SK-N-MC (cell line): ENCODE measurements at places on chromosomes 7 and 10.

DNA sequence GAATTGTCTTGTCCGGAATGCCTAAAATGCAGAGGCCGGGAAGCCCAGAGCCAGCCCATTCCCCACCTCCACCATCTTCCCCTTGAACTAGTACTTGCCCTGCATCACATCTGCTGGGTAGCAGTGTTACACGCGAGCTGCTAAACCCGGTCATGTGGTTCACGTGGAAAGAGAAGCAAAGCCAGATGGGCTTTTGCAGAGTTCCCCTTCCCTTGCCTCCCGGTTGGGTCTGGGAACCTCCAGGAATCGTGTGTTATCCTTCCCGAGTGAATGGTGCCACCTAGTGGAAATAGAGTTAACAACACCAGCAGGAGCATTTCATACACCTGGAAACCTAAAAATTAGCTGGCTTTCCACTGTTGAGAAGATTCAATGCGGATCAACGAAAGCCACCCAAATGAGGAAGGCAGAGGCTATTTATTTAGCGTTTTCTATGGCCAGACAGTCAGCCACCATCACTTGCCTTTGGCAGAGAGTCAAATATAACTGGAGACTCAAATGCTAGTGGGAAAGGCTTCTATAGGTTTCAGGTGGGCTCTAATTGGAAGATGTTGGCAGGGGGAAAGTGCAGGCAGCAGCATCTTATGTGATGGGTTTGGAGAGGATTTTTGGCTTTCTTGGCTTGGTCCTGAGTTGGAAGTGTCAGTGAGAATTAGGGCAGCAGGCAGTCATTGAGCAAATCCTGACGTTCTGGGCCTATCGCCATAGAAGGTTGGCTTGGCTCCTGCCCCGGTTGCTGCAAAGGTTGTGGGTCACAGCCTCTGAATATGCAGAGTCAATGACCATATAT, 12.9 kb upstream of the DENND2A start:
- peak; percentile 52 for DNase-seq

DNA sequence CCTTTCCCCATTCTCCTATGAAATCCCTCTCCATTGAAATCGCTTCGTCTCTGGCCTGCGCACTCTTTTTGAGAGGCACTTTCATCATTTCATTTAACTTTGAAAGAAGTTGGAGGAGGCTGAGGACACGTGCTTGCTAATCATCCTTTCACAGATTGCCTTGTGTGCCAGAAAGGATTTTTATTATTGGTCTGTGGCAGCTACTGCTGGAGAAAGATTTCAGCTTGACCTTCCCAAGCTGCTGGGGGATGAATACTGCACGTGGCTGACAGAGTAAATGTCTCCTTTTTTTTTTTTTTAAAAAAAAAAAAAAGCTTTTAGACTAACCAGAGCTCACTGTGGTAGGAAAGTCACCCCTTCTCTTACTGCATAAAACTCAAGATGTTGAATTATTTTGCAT, 44.2 kb upstream of the KCNIP2 start:
- no peak for DNase-seq

DNA sequence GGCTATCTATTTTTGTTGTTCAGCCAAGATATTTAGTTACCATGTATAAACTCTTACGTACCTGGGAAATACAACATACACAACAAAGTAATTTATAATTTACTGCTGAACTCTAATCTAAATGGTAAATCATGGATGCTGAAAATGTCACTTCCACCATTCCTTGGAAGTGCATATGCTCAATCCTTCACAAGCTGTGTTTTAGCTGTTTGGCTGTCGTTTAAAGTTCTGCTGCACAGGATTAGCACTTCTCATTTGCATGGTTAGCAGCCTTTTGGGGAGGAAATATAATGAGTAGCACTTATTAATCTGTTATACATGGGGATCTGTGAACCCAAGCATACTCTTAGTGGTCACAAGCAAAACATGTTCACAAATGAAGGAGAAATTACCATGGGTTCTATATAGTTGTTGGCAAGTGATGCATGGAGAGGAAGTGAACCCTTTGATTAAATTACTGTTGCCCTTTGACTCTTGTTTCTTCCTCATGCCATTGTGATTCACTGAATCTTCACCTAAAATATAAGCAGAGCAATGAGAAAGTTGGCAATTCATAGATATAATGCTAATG, 18.5 kb downstream of the PIK3CG start:
- no peak for DNase-seq

- no peak for DNase-seq
Measured at GRCh38 chr10:83917537-83918506, 221.5 kb upstream of the GHITM start.

DNA sequence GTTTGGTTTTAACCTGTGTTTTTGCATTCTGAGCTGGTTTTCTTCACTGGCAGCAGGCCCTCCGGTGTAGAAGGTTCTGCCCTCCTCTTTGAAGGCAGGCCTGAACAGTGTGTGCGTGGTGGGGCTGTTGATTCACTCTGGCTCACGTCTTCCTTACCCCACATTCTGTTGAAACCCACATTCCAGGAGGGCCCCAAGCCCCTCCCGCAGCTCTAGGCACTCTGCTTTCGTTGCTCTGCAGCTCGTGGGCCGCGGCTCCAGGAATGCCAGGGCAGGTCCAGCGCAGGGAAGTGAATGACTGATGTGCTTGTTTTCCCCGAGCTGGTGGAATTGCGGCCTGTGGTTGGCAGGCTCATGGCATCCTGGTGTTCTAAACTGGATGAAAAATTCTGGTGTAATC, 49.0 kb downstream of the HTRA1 start:
- no peak for DNase-seq

- DNase-seq, result no peak
Measured at GRCh38 chr7:113444261-113444660, 325.9 kb upstream of the SMIM30 start.

GRCh38 chr10:63576501-63576900, 55.3 kb downstream of the REEP3 start:
- DNase-seq, result no peak

DNA sequence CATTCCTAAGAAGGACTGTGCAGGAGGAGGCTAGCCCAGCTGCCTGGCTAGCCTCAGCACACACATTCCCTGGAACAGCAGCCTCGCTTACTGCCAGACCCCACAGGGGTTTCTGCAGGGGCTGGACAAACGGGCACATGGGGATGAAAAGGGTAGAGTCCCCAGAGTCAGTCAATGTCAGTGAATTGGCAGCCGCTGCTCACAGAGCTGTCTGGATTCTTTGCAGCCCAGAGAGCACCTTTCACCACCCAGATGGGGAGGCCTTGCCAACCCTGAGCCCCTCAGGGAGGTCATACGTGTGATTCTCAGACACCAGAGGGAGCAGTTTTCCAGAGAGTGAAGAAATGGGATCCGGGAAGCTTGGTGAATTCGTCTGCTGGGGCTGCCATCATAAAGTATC, 143.3 kb downstream of the KCNMA1 start:
- DNase-seq, result no peak

DNA sequence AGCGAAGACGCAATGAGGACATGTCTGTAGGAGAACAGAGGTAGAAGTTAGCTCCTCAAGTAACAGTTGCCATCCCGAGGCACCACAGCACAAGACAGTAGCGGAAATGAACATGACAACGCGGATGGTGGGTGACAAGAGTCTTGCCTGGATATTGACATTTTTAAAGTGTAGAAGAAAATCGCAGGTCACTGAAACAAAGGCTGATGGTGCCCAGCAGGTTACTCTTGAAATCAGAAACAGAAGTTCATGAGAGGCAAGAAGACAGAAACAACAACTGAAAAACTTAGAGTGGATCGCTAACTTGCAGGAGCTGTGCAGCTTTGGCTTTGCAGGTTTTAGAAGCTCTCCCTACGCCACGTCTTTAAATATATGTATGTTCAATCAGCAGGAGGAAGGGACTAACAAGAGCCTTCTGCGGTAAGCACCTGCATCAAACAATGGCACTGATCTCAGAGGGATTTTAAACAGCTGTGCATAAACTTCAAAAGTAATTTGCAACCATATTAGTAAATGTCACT, 1.8 kb downstream of the PRKCQ start:
- DNase-seq, result no peak

DNA sequence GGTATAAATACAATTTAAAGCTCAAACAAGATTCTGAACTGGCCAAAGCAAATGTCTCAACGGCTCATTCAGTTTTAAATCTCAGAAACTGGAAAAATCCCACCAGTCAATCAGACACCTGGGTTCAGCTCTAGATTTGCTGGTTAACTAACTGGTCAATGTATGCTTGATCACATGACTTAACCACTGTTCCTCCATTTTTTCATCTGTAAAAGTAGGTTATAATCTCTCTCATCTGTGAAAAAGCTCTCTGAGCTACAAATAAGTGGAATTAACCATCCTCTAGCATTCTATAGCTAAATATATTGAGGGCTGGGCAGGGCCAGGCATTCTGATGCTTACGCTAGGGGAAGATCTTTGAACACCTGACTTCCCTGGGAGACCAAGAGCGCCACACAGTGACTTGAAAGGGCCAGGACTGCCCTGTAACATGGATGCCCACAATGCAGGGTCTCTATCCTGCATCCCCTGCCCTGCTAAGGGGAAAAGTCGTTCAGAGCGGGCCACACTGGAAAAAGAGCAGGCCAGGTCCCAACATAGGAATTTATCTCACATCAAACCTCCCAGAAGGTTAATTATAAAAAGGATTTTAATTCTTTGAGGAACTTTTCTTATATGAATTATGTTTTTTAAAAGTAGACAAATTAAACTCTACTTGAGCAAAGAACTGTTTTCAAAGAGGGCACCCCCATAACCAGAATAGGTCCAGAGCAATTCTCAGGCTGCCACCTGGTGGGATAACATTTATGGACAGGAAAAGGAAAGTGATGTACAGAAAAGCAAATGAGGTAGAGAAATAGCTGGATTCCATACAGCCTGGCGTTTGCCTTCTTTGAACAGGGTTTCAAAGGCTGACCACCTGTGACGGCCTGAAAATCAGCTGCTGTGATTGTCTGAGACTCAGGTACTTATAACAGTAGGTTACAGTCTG, 1.8 kb downstream of the RP9 start:
- no peak for DNase-seq

GRCh38 chr7:143258831-143259230, 4.4 kb upstream of the GSTK1 start:
- DNase-seq, result no peak

DNA sequence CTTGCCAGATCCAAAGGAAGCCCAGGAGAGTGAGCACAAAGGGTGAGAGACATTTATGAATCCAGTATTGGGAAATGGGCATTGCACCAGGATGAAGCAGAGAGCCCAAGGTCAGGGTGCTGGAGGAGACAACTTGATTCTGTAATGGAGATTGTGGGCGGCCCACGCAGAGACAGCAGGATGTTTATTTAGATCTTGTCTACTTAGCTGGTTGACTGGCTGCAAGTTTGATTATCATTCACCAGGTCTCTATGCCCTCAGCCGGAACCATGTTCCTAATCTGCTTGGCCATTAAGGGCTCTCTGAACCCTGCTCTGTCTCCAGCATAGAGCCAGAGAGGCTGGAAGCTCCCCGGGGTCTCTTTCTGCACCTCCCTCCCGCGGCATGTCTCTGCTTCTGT, 188.7 kb downstream of the PLXNA4 start:
- no peak for DNase-seq

- DNase-seq, result no peak
Measured at GRCh38 chr10:29009464-29009863, 279.4 kb upstream of the LYZL1 start.

GRCh38 chr7:50450590-50451032, 461 bp upstream of the FIGNL1 start:
- no peak for DNase-seq

- no peak for DNase-seq
Measured at GRCh38 chr7:157553256-157553655, 216.5 kb downstream of the DNAJB6 start.

GRCh38 chr10:97312897-97313296, 6.2 kb upstream of the FRAT1 start:
- DNase-seq, result no peak

- no peak for DNase-seq
Measured at GRCh38 chr10:30984563-30985328, 46.9 kb downstream of the ZNF438 start.

- DNase-seq, result no peak
Measured at GRCh38 chr10:115572740-115573455, 479.7 kb downstream of the ATRNL1 start.

GRCh38 chr7:910441-910861, 34.1 kb downstream of the GET4 start:
- no peak for DNase-seq

- no peak for DNase-seq
Measured at GRCh38 chr7:27901028-27901760, 161.2 kb downstream of the TAX1BP1 start.

GRCh38 chr7:157840914-157841772, 504.3 kb downstream of the DNAJB6 start:
- no peak for DNase-seq

DNA sequence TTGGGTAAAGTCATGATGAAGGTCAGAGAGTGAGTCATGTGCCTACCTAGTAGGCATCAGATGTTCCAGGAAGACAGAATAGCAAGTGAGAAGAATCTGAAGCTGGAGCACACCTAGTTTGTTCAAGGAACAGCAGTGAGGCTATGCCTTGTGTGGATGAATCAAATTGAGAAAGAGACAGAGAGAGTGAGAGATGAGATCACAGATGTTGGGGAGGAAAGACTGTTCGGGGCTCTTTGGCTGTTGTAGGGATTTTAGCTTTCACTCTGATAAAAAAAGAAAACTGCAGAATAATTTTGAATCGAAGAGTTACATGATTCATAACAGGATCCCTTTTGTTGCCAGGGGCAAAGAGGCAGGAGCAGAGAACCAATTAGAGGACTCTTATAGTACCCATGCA, 6.3 kb downstream of the LIPF start:
- DNase-seq, result no peak

- DNase-seq, result no peak
Measured at GRCh38 chr7:30931161-30931928, 19.7 kb downstream of the AQP1 start.

GRCh38 chr10:4407783-4408182, 418.2 kb upstream of the AKR1E2 start:
- DNase-seq, result no peak

DNA sequence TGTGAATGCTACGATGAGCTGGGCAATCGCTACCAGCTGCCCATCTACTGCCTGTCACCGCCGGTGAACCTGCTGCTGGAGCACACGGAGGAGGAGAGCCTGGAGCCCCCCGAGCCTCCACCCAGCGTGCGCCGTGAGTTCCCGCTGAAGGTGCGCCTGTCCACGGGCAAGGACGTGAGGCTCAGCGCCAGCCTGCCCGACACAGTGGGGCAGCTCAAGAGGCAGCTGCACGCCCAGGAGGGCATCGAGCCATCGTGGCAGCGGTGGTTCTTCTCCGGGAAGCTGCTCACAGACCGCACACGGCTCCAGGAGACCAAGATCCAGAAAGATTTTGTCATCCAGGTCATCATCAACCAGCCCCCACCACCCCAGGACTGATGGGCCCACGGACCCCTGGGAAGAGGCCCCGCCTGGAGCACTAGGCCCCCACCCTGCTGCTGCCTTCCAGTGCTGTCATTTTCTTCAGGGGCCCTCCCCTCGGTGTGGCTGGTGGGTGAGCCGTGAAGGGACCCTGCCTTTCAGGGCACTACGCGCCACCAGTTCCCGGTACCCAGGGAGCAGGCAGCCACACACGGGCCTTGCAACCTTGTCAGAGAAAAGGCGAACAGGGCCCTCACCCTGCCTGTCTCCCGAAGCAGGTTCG, 2.3 kb upstream of the ANKRD2 start:
- no peak for DNase-seq

GRCh38 chr10:114928818-114929217, 9.2 kb upstream of the TRUB1 start:
- no peak for DNase-seq
